ENCODE measurements at places on chromosomes 7 and 10.

GRCh38 chr7:18290223-18290622 lies 205.3 kb upstream of the HDAC9 start:
- DNase-seq: no peak

DNA sequence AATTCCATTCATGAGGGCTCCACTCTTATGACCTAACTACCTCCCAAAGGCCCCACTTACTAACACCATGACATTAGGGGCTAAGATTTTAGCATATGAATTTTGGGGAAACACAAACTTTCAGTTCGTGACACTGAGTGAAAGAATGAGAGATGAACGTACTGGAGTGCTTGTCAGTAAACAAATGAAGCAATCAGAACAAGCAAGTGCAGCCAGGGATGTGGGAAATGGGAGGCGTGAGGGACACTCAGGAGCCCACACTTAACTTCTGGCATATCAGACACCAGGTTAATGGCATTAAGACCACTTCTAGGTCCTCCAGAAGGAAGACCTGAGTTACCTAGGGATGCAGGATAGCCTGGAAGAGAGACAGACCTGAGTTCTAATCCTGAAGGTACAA lies 2.3 kb upstream of the MDFIC start:
- DNase-seq: no peak

- DNase-seq: peak; percentile 8
These were observed 44.2 kb upstream of the PRSS58 start for GRCh38 chr7:142301923-142302550.

DNA sequence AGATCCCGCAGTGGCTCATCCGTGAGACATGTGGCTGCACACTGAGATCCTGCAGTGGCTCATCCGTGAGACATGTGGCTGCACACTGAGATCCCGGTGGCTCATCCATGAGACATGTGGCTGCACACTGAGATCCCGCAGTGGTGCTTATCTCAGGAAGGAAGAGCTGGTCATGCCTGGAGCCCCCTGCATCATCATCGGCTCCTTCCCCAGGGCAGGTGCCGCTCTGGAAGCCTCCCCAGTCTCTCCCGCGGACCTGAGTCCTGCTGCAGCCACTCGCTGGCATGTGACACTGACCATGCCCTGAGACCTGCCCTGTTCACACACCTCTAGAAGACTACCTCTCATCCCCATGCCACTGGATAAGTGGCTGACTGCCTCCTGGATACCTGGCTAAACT lies 181.3 kb downstream of the PTPRN2 start:
- DNase-seq: no peak

DNA sequence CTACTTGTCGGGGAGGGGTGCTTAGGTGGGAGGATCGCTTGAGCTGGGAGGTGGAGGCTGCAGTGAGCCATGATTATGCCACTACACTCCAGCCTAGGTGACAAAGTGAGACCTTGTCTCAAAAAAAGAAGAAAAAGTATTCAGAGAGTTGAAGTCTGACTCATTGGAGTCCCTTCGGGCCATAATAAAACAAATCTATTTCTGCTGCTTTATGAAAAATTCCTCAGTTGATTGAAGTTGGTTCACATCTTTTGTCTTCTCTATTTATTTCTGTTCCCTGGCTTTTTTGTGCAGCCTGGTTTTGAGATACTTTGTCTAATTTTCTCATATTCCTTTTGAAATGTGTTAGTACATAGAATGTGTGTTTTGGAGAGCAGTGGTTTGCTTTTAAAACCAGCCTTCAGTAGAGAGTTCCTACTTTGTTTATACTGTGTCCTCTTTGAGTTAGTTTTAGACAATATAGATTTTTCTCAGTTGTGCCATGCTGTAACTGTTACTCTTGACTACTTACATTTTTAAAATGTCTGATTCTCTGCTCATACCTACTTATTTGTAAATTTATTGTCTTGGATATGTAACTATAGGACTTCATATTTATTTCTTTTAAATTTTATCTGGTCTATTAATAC lies 36.7 kb downstream of the LUC7L2 start:
- no peak for DNase-seq

DNA sequence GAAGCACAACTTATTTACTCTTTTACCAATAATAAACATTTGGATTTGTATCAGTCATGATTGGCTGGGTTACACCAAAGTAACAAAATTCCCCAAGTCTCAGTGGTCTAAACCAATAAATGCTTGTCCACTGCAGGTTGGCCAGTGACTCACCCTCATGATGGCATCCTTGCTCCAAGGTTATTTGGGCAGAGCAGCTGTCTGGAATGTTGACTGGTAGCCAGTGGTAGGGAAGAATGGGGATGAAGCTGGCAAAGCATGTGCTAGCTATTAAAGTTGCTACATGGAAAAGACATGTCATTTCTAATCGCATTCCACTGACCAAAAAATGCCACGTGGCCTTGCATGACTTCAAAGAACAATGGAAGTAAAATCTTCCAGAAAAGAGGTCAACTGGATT lies 1168.7 kb upstream of the CELF2 start:
- DNase-seq: no peak

DNA sequence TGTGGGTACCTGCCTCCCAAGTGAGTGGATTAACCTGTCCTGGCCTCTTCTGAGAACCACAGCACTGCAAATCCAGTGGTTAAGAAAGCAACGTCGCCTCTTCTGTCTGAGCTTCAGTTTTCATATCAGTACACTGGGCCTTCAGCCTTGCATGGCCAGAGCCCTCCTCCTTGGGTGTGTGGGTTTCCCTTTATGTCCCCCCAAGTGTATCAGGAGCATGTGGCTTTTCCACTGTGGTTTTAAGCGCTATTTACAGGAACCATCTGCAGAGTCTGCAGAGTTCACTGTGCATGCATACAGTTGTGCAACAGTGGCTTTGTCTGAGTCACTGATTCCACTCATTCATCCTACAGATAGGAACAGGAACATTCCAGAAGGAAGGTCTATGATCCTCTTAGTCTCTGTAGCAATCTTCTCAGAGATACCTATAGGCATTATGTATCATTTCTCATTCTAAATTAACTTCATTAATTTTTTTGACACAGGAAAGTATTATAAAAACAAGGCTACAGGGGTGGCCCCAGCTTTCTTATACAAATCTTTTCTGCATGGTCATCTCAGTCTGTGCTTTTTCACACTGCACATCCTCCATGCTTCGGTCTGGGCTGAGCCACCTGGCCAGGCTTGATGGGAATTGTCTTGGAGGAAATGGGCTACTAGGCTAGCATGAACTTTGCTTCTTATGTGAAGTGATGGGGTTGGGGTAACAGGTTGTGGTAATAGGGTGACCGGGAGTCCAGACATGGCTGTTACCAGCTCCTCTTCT lies 17.1 kb downstream of the MBL2 start:
- no peak for DNase-seq

DNA sequence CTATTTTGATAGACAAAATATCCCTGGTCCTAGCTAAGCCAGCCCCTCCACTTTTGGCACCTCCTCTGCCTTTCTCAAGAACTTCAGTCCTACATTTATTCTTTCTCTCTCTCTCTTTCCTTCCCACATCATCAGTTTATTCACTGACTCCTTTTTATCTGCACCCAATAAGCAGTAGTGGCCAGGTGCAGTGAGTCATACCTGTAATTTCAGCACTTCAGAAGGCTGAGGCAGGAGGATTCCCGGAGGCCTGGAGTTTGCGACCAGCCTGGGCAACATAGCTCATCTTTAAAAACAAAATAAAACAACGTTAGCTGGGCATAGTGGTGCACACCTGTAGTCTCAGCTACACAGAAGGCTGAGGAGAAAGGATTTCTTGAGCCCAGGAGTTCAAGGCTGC lies 19.4 kb upstream of the NRP1 start:
- no peak for DNase-seq

DNA sequence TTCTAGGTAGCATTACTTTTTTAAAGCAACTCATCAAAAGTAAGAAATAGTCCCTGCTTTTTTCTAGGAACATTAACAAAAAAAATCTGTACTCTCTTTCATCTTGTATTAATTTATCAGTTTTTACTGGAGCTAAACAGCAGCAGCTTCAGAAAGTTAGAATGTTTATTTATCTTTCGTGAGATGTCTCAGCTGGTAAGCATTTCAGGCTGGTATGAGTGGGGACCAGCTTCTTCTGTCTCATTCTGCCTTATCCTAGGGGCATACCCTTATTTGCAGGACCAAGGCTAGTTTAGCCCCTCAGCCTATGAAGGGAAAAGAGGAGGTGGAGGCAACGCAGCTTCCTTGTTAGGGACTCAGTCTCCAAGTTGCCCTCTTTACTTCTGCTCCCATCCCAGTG lies 35.1 kb downstream of the LANCL2 start:
- DNase-seq: no peak

GRCh38 chr10:100208276-100208675 lies 21.1 kb downstream of the CHUK start:
- no peak for DNase-seq

DNA sequence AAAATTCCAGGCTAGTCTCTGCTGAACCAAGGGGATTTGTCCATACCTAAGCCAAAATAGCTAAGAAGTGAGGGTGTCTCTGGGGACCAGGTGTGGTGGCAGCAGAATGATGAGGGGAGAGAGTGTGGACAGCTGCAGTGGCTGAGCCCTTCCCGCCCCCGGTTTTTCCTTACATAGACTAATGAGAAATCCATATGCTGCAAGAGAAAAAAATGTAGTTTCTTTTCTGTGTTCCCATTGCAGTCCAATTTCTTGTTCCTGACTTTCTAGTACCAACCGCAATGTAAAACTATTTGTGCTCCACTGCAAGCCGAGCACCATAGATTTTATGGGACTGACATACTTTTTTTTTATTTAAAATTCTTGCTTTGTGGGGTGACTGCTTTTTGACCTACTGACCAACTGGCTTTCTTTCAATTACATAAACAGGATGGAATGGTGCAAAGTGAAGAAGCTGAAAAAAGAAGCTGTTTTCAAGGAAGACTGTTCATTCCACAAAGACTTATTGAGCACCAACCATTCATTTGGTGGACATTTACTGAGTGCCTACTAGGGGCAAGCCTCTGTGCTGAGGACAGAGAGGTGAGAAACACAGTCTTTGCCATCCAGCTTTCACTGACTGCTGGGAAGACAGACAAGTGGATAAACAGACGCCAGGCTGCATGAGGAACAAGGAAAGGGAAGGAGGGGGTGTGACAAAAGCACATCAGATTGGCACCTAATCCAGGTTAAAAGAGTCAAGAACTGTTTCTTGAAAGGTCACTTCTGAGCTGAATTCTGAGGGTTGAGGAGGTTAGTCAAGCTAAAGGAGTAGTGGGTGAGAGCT lies 9.8 kb downstream of the CEP41 start:
- DNase-seq: peak; percentile 68

DNA sequence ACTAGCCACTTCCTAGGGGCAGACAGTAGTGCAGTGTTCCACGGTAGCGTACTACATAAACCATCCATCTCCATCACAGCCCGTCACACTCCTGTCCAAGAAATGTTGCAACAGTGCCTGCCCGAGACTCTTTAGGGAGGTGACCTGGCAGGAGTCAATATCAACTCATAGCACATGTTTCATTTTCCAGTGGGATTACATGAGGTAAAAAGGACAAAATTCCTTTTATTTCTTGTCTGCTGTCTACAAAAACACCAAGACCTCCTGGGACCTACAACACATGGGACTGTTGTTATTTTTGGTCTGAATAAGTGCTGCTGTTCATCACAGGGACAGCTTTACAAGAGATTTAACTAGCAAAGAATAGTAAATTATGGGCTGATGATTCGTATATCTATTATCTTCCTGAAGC lies 99.9 kb downstream of the MPP7 start:
- no peak for DNase-seq

- DNase-seq: no peak
These were observed 264.1 kb downstream of the PHF14 start for GRCh38 chr7:11237742-11238141.

DNA sequence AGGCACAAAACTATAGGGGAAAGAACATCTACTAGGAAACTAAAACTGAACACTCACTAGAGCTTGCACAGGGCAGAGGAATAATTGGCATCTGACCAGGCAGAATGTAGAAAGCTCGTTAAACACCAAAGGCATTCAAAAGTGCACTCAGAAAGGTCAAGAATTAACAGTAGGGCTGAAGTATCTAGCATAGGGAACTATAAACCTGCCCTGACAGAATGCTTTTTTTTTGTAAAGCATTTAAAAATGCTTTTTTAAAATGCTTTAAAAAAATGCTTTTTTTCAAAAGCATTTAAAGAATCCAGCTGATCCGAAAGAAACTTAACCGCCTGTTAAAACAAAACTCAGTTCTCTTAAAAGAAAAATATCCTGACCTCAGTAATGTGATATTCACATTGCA lies 74.6 kb upstream of the EGFR start:
- no peak for DNase-seq

DNA sequence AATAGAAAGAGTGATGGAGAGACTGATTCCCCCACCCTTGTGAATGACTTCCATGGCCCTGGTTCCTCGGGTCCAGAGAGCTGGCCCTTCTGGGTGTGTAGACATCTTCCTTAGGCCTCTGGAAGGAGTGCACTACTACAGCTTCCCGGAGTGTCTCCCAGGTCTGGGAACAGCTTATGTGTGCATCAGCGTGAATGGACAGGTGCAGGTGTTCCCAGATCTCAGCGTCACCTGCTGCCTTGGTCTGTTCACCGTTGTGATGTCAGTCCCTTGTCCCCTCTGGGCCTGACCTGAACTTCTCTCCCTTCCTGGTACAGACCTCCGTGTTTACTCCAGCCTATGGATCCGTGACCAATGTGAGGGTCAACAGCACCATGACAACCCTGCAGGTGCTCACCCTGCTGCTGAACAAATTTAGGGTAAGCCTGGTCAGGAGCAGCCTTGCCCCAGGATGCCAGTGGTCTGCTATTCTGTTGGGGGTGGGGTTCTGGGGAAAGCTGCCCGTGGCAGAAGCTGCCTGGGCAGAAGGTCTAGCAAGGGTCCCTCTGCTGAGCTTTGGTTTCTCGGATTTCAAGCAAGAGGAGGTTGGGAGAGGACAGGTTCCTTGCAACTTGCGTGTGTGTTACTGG lies 10.5 kb upstream of the DEPP1 start:
- no peak for DNase-seq

GRCh38 chr10:7618461-7618860 lies 48.3 kb downstream of the ITIH5 start:
- peak; percentile 3 for DNase-seq

- DNase-seq: no peak
These were observed 19.3 kb downstream of the MYOF start for GRCh38 chr10:93462881-93463280.

DNA sequence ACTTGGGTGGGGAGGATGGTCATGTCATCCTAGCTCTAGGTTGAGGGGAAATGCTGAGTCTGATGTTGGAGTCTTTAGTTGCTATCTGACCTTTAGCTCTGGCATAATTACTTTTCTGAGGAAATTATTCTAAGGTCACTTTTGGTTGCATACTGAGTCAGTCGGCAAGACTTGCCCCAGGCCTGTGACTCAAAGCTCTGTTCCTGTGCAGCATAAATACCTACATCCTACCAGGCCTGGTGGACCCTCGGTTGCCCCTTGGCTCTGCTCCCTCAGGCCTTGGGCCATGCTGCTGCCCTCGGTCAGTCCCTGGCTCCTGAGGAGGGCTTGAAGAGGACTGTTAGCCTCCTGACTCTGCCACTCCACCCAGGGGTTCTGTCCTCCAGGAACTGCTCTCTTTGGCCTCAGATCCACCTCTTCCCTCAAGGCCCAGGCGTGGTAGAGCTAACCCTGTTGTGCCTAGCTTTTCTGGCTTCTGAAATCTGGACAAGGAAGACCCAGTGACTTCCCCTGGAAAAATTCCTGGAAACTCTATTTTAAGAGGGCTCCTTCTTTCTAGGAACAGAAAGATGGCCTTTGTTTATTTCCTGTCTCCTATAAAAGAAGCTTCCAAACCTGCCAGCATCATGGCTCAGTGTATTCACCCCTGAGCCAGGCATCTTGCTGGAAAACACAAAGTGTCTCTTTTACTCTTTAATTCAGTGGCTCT lies 71.2 kb downstream of the TMEM178B start:
- DNase-seq: no peak

GRCh38 chr7:47697543-47697942 lies 115.6 kb upstream of the TNS3 start:
- no peak for DNase-seq

Data from NCI-H2081 (cell line).